ENCODE measurements at places on chromosomes 4 and X.
A peak's percentile ranks its signal among the peaks of the same experiment; 100 is the strongest.

DNA sequence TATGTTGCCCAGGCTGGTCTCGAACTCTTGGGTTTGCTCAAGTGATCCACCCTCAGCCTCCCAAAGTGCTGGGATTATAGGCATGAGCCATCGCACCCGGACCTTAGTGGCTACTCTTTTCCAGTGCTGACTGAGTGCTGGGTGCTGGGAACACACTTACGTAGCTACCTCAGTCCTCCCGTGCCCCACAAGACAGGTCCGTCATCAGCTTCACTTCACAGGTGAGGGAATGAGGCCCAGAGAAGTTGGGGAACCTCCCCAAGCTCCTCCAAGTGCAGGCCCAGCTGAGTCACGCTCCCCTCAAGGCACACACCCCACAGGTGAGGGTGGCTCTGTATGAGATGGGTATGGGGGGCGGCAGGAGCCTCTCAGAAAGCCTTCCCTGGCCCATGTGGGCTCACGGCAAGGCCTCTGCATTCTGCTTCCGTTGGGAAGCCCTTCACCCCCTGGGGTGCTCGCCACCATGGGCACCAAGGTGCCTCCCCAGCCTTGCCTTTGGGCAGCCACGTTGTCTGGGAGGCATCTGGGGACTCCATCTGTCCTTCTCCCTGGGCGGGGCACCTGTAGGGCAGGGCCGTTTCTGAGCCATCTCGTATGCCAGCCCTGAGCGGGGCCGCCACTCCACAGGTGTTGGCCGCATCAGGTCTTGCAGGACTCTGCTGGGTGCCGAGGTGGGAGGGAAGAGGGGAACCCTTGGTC, 28.4 kb downstream of the NSG1 start:
- DNase-seq, result no peak

DNA sequence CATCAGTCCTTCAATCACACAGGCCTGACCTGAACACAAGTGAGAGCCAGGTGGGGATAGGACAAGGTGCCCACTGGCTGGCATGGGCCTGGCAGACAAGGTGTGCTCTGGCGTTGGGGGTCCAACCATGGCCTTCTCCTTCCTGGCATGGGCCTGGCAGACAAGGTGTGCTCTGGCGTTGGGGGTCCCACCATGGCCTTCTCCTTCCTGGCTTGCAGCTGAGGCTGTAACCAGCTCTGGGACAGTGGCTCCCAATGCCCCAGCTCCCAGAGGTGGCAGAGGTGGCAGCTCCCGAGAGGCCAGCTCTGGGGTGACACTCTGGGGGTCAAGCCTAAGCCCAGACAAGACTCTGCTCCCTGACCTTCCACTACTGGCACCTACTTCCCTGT, 62.6 kb downstream of the JAKMIP1 start:
- DNase-seq, result no peak

- no peak for DNase-seq
Measured at GRCh38 chr4:26851129-26851528, 9.5 kb upstream of the STIM2 start.

DNA sequence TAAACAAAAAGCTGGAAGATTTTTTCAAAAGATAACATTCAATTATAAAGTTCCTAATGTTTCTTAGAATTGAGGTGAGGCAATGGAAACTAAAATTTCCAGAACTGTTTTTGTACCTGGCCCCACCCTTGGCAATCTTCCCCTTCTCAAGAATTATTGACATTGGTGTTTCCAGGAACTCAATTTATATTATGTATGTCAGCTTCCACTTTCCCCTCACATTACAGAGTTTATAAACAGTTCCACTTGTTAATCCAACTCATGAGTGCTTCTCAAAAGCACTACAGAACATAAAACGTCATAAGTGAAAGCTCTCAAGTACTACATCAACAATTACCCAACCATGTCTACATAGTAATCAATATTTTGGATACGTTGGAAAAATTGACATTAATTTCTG, 107.4 kb downstream of the FAM13A start:
- DNase-seq, result peak; percentile 27

GRCh38 chr4:88446124-88446523, 10.8 kb upstream of the HERC5 start:
- DNase-seq, result no peak

DNA sequence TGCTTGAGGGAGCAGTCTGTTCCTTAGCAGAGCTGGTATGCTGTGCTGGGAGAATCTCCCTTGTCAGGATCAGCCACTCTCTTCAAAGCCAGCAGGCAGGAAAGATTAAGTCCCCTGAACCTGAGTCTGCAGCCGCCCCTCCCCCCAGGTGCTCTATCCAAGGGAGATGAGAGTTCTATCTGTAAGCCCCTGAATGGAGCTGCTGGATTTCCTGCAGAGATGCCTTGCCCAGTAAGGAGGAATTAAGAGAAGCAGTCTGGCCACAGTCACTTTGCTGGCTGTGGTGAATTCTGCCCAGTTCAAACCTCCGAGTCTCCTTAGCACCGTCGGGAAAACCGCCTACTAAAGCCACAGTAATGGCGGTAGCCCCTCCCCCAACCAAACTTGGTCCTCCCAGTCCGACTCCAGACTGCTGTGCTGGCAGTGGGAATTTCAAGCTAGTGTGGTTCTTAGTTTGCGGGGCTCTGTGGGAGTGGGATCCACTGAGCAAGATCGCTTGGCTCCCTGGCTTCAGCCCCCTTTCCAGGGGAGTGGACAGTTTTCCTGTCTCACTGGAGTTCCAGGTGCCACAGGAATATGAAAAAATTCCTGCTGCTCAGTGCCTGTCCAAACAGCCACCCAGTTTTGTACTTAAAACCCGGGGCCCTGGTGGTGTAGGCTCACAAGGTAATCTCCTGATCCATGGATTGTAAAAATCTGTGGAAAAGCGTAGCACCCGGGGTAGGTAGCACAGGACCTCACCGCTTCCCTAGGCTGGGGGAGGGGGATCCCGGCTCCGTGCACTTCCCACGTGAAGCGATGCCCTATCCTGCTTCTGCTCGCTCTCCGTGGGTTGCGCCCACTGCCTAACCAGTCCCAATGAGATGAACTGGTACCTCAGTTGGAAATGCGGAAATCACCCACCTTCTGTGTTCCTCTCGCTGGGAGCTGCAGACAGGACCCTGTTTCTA, 38.0 kb downstream of the RAB28 start:
- DNase-seq, result no peak

DNA sequence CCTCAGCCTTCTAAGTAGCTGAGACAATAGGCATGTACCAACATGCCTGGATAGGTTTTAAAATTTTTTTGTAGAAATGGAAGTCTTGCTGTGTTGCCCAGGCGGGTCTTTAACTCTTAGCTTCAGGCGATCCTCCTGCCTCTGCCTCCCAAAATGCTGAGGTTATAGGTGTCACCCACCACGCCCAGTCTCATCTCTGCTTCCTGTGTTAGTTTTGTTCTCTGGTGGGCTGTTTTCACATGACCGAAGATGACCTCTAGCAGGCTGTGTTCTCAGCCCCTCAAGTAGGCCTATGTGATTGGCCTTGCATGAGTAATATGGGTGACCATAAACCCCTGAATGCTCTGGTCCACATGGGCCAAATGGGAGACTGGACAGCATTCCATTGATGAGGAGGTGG, 56.8 kb upstream of the MSANTD1 start:
- no peak for DNase-seq

GRCh38 chr4:180281724-180282123, 1961.5 kb upstream of the TENM3 start:
- no peak for DNase-seq

DNA sequence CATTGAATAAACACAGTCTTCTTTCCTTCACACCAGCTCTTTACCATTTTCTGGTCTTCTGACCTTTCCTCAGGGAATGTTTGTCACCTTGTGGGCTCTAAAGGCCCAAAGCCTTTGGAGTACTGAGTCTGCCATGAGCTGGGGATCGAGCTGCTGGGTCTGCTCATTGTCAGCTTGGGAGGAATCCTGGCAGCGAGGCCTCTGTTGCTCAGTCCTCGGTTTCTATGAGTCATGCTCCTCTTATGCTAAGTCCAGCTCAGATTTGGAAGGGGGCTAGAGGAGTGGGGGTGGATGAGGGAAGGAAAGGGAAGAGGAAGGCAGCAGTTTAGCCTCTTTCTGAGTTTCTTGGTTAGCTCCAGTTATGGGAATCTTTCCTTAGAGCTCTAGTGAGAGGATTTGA, 31.1 kb downstream of the NHSL2 start:
- no peak for DNase-seq

- peak; percentile 45 for DNase-seq
Measured at GRCh38 chr4:148443512-148444295, 1.5 kb upstream of the NR3C2 start.

DNA sequence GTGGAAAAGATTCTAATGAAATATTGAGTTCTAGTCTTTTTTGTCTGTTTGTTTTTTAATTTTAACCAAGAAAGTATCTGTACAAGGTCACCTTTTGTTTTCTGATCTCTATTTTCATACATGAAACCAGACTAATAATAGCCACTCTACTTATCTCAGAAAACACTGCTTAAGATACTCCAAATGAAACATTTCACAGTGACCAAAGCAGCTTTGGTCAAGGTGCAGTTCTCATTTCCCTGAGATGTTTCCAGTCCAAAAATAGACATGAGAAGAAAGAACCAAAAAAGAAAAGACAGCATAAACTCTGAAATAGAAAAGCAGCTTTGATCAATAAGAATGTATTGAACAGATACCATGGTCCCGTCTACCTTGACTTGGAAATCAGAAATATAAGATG, 782.8 kb downstream of the RAB28 start:
- no peak for DNase-seq

- DNase-seq, result no peak
Measured at GRCh38 chrX:87583679-87584078, 66.1 kb downstream of the KLHL4 start.

DNA sequence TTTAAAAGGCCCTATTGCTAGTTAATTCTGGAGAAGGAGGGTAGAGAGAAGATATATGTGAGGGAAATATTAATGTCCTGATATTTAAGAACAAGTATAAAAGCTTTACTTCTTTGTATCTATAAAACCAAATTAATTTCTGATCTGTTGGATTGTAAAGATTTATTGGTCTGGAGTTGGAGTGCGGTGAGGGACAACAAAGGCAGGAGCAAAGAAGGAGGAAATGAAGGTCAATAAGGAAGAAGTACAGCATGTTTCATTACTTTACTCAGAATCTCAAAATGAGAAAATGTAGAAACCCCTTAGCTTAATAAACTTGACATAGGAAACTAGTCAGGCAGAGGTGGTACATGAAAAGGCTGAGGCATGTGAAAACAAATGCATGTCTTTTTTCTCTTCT, 192.9 kb downstream of the PALLD start:
- DNase-seq, result no peak

- DNase-seq, result no peak
Measured at GRCh38 chrX:124726881-124727280, 380.5 kb downstream of the SH2D1A start.

GRCh38 chr4:154030746-154031145, 241.9 kb upstream of the SFRP2 start:
- DNase-seq, result no peak

DNA sequence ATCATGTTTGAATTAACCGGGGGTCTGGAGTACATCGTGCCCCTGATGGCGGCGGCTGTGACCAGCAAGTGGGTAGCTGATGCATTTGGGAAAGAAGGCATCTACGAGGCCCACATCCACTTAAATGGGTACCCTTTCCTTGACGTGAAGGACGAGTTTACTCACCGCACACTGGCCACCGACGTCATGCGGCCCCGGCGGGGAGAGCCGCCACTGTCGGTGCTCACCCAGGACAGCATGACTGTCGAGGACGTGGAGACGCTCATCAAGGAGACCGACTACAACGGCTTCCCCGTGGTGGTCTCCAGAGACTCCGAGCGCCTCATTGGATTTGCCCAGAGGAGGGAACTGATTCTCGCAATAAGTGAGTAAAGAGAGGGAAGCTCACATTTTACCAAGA, 56.9 kb downstream of the CLCN4 start:
- DNase-seq, result no peak

DNA sequence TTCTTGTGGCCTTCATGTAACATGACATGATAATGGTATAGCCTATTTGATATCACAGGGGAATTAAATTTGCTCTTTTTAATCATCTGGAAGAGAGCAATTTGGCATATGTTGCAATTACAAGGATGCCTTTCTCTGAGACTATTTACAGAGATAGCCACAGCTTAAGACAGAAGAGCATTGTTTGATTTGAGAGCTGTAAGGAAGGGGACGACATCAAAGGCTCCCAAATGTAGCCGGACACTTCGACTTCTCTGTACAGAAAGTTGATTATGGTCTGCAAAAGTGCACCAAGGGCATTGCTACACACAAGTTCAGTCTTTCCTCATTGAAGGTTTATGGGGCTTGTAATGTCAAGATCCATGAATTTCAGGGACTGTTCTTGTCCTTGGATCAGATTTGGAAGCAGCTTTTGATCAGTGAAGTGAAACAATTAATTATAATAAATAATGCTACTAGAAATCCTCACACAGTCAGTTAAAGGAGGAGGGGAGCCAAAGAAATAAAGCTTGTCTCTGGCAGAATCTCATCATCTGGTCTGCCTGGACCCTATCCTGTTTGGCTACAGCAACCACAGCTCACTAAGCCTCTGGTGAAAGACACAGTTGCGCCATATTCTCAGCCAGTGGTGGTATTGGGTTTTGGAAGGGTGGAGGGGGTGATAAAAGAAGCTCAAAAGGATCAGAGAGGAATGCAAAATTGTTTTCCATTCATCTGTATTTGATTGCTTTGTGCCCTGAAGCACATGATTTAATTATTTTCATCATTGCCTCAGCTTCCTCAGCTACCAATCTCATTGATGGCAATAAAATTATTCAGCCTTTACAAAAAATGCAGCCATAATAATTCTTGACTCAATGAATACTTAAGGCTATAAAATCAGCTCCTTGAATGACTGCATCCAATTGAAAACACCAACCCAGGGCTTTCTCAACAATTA, 654.3 kb upstream of the LCORL start:
- DNase-seq, result no peak

DNA sequence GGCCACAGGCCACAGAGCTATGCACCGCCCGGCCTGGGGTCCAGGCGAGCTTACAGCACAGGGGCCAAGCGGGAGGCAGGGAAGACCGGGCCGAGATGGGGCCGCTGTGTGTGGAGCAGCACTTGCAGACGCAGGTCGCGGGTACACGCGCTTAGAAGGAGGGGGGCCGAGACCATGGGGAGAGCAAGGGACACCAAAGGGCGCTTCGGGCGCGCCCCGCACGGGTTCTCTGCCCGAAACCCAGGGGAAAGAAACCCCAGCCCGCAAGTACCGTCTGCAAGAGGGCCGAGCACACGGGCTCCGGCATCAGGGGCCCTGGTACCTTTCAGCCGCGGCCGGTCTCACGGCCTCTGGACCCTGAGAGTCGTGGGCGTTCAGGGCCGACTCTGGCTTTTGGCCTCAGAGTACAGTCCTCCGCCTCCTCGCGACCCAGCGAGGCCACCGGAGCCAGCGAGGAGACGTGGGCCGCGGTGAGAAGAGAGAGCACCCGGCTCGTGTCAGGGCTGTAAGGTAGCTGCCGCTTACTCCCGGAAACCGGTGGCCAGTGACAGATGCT, 342 bp downstream of the EOLA2 start:
- DNase-seq, result peak; percentile 36

GRCh38 chrX:7024850-7025249, 122.7 kb upstream of the STS start:
- DNase-seq, result no peak

- DNase-seq, result no peak
Measured at GRCh38 chr4:62591756-62592155, 1391.6 kb downstream of the ADGRL3 start.

- DNase-seq, result no peak
Measured at GRCh38 chrX:44778254-44778653, 65.6 kb upstream of the DUSP21 start.

GRCh38 chr4:60249784-60250183, 950.3 kb upstream of the ADGRL3 start:
- DNase-seq, result no peak
